ENCODE measurements at places on chromosomes 1 and 21.
A peak's percentile ranks its signal among the peaks of the same experiment; 100 is the strongest.

- DNase-seq, result no peak
Observed at GRCh38 chr1:16276302-16277030, 39.5 kb upstream of the CPLANE2 start.

DNA sequence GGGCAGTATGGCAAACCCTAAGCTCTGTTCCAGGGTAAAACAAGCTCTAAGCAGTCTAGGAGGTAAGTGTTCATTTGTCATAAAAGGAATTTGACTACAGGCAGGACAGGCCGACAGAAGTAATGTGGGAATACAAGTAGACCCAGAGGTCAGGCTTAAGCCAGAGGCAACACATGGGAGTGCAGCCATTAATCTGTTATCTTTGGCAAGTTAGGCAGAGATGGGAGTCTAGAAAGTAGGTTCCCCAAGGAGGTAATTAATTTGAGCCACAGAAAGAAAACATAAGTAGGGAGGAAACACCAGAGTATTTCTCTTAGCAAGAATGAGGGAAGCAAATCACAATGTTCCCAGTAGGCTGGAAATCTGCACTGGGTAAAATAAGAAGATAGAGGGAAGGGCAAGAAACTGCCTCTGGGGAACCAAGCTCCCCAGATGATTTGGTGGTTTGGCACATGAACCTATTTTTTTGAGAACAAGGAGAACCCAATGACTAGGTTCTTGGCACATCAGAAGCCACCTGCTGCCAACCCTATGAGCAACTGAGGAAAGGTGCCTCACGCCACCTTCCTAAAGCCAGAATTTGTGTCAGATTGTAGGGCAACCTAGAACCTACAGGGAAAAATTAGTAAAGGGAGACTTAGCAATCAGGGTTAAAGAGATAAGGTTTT is 636.4 kb upstream of the PLXNA2 start:
- DNase-seq, result no peak

DNA sequence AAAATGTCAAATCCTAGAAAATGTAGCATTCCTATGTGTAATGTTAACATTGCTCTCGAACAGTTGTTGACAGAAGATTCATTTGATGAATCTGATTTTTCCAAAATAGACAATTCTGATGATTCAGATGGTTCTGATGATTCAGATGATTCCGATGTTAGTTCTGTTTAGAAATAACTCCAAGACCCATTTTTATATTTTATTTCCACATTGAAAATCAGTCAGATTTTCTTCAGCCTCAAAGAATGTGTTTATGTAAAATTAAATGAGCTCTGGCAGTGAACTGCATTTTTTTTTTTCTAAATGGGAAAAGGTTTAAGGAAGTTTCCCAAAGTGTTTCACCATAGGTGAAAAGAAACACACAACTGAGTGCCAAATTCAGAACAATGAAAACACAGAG is 136.5 kb downstream of the TSEN15 start:
- no peak for DNase-seq

GRCh38 chr1:96825231-96825630 is 103.6 kb downstream of the PTBP2 start:
- no peak for DNase-seq

- DNase-seq, result no peak
Observed at GRCh38 chr1:119308806-119309205, 59.8 kb upstream of the HAO2 start.

GRCh38 chr1:175888996-175889395 is 145.6 kb upstream of the TNR start:
- DNase-seq, result no peak

- no peak for DNase-seq
Observed at GRCh38 chr1:173917635-173918493, 737 bp upstream of the SERPINC1 start.

DNA sequence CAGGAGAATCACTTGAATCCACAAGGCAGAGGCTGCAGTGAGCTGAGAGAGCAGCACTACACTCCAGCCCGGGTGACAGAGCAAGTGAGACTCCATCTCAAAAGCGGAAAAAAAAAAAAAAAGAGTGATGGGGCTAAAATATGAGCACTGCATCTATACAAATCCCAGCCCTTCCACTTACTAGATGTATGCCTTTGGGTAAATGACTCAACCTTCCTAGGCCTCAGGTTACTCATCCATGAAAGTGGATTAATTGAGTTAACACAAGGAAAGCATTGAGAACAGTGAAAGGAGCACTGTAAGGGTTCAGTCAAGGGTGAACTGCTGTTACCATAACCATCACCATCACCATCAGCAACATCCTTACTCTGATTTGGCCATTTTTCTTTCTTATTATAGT is 226.4 kb upstream of the C8B start:
- DNase-seq, result no peak

GRCh38 chr1:26788836-26789611 is 1.3 kb downstream of the PIGV start:
- DNase-seq, result peak; percentile 76

DNA sequence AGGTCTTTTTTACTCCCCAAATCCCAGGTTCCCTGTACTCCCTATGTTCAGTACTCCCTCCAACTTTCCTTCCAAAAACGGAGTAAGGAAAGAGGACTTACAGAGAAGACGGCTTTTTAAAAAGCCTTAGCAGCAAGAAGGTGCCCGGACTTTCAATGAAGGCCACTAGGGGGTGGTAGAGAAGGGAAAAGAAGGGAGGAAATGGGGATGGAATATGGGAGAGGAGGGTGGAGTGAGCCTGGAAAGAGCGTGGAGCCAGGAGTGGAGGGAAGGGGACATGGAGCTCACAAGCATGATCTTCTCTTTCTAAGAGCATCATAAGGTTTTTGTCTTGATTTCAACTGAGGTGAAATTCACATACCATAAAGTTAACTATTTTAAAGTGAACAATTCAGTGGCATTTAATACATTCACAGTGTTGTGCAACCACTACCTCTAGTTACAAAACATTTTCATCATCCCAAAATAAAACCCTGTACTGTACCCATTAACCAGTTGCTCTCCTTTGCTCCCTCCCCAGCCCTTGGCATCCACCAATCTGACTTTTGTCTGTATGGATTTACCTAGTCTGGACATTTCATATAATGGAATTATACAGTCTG is 129.9 kb downstream of the ZNF281 start:
- DNase-seq, result peak; percentile 20

DNA sequence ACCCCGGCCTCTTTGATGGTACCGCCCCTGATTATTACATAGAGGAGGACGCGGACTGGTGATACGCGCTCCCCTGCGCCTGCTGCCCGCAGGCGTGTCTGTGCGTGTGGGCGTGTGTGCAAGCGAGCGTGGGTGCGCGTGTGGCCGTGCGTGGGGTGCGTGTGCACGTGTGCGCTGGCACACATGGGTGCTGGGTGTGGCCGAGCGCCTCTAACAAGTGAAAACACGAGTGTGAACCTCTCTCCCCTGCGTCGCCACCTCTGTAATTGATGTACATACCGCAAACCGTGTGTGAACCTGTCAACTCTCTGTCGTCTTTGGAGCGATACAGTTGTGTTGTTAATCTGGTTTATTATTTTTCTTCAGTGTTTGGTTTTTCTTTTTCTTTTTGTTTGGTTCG is 87.8 kb upstream of the TMEM51 start:
- DNase-seq, result no peak

- no peak for DNase-seq
Observed at GRCh38 chr1:17162941-17163340, 42.0 kb upstream of the PADI1 start.

DNA sequence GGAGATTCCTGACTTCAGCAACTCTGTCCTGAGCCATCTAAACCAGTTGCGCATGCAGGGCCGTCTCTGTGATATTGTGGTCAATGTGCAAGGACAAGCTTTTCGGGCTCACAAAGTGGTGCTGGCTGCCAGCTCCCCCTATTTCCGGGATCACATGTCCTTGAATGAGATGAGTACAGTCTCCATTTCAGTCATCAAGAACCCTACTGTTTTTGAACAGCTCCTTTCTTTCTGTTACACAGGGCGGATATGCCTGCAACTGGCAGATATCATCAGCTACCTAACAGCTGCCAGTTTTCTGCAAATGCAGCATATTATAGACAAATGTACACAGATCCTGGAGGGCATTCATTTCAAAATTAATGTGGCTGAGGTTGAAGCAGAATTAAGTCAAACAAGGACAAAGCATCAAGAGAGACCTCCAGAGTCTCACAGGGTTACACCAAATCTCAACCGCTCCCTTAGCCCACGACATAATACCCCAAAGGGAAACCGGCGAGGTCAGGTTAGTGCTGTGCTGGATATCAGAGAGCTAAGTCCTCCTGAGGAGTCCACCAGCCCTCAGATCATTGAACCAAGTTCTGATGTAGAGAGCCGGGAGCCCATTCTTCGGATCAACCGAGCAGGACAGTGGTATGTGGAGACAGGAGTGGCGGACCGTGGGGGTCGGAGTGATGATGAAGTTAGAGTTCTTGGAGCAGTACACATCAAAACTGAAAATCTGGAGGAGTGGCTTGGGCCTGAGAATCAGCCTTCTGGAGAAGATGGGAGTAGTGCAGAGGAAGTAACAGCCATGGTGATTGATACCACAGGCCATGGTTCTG is 2.3 kb downstream of the ZBTB37 start:
- no peak for DNase-seq

DNA sequence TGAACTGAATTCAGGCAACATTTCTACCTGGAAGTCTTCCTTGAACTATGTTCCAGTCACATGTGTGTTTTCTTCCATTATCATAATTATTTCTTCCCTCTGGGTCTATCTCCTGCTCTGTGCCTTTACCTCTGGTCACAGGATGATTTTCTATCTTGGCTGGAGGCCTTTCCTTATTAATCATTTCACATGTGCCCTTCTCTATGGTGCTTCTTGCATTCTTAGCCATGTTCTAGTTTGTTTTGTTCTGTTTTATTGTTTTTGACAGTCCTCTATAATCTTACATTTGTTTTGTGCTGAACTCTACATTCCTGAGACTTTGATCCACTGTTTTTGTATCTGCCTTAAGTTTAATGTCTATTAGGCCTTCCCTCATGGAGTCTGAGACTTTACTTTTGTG is 51.0 kb downstream of the SGIP1 start:
- DNase-seq, result no peak

DNA sequence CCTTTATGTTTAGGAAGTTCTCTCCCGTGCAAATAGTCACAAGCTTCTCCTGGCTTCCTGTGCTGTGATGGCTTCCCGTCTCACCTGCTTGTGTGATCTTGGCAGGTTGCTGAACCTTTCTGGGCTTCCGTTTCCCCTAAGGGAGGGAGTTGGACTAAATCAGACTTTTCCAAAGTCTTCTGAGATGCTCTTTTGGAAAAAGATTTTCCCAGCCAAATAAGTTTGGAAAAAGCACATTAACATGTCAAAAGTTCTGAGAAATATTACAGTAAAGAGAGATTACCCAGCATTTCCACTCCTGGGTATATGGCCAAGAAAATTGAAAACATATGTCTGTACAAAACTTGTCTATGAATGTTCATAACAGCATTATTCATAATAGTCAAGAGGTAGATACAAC is 36.0 kb upstream of the TENT5C start:
- no peak for DNase-seq

- DNase-seq, result peak; percentile 86
Observed at GRCh38 chr1:105137543-105138457, 1388.1 kb downstream of the AMY1C start.

GRCh38 chr21:40227096-40227495 is 359.9 kb downstream of the PCP4 start:
- DNase-seq, result no peak

GRCh38 chr1:225765982-225766674 is 11.5 kb upstream of the SRP9 start:
- DNase-seq, result no peak

DNA sequence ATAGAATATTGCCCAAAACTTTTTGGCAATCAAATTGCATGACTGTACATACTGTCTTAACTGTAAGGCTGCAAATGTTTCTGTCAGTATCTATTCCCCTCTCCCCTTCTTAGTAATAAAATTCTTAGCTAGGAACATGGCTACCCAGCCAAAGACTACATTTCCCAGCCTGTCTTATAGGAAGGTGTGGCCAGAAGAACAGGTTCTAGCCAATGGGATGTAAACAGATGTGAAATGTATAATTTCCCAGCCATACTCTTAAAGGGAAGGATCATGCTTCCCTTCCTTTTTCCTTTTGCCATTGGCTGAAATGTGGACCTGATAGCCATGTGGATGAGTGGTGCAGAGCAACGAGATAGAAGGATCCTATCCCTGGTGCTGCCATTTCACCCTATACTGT is 7.0 kb upstream of the HIVEP3 start:
- no peak for DNase-seq

DNA sequence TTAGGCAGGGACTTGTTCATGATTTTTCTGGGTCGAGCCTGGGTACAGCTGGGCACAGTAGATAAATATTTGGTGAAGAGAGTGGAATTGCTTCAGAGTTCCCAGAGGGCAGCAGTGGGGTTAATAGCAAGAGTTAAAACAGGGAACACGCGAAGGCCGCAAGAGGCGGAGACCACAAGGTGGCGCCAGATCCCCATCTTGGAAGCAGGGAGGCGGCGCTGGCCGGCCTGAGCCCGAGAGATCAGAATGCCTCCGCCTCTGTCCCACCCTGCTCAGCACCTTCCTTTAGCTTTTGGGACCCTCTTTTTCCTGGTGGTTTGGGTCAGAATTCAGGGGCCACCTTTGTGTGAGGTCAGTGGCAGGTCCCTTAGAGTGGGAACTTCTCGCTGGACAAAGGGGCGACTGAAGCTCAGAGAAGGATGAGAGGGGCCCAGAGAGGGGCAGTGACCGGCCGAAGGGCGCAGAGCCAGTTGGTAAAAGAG is 6.5 kb upstream of the PADI2 start:
- peak; percentile 65 for DNase-seq

GRCh38 chr1:188937965-188938551 is 1539.6 kb downstream of the BRINP3 start:
- peak; percentile 5 for DNase-seq

- DNase-seq, result no peak
Observed at GRCh38 chr1:13888351-13888986, 188.5 kb downstream of the PRDM2 start.

DNA sequence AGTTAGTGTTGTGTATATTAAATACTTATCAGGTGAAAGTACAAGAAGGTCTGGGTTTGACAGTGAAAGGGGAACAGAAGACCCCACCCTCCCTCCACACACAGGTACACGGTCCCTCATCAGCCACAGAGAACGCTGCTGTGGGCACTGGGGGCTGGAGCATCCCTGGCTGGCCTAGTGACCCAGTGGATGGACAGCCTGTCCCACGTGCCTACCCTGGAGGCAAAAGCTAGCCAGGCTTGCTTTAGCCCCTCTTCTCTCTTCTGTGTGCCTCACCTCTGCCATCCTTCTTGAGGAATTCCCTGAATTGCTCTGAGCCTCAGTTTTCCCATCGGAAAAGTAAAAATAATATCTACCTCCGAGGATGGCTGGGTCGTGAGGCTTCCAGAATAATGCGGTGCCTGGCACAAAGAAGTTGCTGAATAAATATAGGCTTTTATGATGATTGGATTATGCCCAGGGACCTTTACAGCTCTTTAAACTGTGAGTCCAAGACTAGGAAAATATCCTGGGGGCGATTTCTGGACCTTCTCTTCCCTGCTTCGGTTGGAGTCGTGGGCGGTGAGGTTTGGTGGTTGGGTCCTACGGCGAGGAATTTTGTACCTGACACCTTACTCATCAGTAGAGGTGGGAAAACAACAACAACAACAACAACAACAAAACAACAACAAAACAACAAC is 918 bp downstream of the IFNLR1 start:
- no peak for DNase-seq
